ENCODE measurements at places on chromosomes 5 and 9.

DNA sequence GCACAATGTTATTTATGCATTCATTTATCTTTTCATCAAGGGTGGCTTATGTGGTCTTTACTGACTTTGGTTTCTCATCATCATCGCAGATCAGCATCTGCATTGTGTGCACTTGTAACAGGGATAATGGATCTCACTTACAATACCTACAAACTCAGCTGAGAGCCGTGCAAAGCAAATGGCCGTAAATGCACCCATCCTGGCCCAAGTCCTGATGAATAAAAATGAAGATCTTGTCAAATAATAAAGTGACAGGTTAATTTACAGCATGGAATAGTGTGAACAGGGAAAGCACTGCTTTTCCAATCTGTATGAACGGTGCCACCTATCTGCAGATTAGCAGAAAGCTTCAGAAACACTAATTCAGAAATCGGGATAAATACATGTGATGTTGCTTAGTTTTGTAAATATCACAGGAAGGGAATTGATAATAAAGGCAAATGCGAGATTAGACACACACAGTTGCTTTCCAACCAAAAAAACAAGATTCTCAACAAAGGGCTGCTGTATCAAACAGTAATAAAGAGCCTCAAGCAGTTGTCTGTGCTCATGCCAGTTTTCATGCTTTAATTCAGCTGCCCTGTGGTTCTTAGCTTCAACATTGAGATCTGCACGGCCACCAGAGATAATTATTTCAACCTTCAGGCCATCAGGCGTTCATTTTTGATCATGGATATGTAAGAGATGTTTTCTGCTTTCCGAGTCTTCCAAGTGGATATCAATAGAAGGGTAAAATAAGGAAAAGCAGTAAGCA is 153.4 kb upstream of the POU5F2 start:
- no peak for DNase-seq

DNA sequence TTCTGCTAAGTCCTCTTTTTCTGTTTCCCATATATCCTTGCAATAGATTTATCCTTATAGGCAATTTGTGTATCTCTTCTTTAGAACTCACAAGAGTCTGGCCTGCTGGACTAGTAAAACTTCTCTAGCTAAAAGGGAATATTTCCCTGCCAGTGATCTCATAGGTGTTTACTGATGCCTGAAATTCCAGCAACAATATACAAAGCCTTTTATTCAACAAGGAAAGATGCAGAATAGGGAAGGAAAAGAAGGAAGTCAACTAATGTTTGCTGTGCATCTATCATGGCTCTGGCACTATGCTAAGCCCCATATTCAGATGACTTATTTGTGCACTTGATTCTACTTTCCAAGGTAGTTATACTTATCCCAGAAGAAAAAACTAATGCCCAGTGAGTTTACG is 160.0 kb upstream of the DMRTA1 start:
- DNase-seq = no peak

- no peak for DNase-seq
Measured at GRCh38 chr9:94607423-94607691, 13.7 kb upstream of the FBP2 start.

DNA sequence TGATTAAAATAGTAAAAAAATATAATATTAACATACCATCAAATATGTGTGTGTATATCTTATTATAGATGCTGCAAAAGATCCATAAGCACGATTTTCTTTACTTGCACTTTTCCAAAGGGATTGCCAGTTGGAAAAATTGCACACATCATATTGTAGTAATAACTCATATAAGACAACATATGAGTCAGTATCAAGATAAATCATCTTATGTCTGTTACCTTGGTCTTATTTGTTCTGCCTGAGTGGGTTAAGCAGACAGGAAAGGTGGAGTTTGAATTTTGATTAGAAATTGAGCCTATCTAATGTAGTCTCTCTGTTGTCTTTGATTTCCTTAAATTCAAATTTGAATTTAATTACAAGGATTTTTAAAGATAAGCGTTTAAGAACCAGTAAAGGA is 24.6 kb downstream of the LYSMD3 start:
- DNase-seq = no peak

DNA sequence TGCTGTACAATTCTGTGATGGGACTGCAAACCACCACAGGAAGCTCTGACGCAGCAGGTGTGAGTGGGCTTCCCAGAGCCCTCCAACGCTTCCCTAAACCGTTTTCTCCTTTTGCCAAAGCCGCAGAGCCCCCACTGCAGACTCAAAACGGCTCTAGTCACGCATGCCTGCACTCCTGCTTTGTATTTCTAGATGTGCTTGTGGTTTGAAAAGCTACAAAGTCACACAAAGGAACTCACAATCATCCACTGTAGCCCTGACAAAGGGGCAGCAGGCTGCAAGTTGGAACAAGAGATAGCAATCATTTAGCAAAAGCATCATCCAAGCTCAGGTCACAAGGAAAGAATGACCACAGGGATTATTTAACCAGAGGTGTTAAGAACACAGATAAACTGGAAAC is 79.3 kb downstream of the PTPN3 start:
- DNase-seq = no peak

- DNase-seq = no peak
Measured at GRCh38 chr5:4977416-4978110, 162.6 kb upstream of the ADAMTS16 start.

DNA sequence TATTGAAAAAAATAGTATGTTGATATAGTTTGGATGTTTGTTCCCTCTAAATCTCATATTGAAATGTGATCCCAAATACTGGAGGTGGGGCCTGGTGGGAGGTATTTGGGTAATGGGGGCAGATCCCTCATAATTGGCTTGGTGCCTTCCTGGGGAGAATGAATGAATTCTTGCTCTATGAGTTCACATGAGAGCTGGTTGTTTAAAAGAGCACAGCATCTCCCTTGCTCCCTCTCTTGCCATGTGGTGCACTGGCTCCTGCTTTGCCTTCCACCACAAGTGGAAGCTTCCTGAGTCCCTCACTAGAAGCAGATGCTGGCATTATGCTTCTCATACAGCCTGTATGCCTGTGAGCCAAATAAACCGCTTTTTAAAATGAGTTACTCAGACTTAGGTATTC is 154.8 kb downstream of the ADAMTS6 start:
- no peak for DNase-seq

GRCh38 chr9:118522093-118523028 is 818.2 kb downstream of the TLR4 start:
- peak; percentile 69 for DNase-seq

DNA sequence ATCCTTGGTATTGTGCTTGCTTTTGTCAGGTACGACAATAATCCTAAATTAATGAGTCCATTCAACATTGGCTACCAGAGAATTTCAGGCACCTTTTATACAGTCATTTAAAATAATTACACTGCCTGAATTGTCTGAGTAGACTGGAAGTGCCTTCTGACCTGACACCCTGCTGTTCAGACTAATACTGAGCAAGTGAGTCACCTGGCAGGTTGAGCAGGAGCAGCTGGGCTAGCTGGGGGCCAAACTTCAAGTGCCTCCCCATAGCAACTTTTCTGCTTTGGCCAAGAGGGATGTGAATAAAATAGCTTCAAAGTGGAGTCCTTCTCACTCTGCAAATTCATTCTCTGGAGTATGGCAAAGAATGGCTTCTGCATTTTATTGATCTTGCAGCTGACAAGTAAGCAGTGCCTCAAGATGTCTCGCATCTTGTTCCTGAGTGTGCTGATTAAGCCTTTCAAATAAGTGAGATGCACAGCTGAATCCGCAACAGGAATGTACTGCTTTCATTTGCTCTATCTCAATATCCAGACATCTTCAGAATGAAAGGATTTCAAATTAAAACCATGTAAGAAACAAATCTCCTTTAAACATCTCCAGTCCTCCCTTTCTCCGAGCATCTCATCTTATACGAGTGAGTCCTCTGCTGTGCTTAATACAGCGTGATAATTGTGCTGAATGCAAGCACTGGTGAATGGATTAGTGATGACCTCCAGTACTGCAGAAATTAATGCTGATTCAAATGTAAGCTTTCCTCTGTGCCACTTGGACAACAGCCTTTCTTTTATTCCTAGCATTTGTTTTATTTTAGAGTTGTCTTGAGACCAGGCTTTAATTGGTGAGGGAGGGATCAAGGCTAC is 271.2 kb downstream of the EDIL3 start:
- DNase-seq = peak; percentile 46

- no peak for DNase-seq
Measured at GRCh38 chr9:21778304-21778703, 24.1 kb upstream of the MTAP start.
